ENCODE measurements at places on chromosomes 5 and 9.

- DNase-seq = no peak
Observed at GRCh38 chr5:90112033-90112692, 297.4 kb downstream of the CETN3 start.

GRCh38 chr9:73167614-73168013 lies 15.9 kb downstream of the ANXA1 start:
- no peak for DNase-seq

DNA sequence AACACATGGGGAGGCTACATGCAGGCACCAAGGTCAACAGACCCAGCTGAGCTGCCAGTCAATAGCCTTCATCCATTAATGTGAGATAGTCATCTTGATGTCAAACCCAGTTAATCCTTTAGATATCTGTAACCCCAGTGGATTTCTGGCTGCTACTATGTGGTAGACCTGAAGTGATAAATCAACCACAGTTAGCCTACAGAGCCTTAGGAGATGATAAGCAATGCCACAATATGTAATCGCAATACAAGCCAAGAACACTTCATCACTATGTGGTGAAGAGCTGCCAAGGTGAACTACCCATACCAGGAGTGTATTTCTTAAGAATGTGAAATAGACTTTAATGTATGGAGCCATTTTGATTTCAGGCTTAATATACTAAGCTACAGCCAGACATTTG lies 1175.5 kb downstream of the DTWD2 start:
- no peak for DNase-seq

GRCh38 chr9:111825468-111826145 lies 30.9 kb upstream of the SHOC1 start:
- DNase-seq = no peak

DNA sequence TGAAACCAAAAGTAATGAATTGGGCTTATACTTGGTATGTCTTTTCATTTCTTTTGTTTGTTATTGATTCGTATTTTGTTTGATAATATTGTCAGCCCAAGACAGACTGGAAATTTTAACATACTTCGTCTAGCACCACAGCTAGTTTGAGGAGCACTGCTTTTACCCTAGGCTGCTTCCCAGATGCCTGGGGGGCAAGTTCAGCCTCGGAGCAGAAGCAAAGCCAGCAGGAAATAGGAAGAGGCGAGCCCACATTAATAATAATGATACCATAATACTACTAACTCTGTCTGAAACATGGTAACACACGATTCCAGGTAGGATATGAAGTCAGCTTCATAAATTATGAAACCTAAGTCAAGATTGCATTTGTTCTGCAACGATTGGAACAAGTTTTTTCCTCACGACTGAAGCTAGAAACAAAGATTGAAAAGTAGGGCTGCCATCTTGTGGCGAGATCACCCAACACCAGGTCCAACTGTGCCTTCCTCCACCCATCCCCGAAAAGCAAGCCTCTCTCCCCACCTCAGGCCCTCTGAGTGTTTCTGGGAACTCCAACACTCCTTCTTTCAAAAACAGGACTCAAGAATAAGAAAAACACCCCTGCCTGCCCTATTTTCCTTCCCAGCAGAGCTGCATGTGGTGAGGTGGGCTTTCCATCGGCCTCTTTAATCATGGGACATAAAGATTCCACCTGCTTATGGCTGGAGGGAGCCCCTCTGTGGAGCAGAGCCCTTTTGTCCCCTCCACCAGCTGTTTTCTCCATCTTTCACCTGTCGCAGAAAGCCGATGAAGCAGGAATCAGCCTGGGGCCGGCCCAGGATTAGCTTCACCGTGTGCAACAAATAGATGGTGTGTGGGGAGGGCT lies 236.4 kb downstream of the CAAP1 start:
- peak; percentile 37 for DNase-seq

DNA sequence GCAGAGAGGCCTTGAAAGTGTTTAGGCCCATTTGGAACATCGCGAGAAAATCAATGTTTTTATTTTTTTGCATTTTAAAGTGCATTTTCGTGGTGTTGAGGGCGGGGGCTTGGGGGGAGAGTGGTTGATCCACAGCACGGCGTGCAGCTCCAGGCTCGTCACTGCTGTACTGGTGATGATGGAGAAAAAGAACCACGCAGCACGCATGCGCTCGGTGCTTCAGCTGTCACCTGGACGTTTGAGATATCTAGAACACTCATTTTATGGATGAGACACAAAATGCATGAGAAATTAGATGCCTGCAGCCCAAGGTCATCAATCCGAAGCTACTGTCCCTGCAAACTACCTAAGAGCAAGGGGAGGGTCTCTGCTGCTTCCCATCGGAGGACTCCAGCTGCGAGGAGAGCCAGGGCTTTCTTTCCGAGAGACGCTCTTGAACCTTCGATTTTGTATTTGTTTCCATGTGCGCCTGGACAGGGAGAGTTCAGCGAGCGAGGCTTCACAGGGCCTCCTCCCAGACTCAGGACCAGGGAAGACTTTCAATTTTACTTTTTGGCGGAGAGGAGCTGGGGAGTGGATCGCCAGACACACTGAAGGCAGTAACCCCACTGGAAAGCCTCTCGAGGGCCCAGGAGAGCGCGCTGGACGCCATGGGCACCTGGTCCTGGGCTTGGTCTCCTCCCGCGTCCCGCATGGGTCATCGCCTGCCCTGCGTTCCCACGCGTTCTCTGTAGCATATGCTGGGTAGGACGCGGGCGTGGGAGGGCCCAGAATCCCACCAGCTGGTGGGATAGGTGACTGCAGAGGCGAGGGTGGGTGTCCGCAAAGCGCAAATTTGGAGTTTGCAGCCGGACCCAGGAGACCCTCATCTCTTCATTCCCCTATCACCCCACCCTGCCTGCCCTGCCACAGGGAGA lies 2.5 kb downstream of the DMRT2 start:
- peak; percentile 9 for DNase-seq

DNA sequence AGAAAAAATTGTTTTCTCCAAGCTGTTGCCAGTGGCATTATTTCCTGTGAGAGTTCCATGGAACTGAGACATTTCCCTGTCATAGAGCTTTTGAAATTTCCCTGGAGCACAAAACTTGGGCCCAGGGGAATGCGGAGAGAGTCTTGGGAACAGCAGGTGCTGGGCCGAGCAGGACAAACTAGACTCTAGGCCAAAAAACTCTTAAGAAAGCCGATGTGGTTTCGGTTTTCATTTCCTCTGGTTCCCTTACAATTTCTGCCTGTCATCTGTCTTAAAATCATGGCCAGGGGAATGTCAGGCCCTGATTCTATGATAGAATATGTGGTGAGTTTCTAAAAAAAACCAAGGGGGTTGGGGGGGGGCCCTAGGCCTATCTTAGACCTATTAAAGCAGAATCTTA lies 4.6 kb downstream of the SLC35A4 start:
- peak; percentile 71 for DNase-seq

- no peak for DNase-seq
Observed at GRCh38 chr9:13186774-13187173, 92.7 kb downstream of the MPDZ start.

Measured in RPMI8226 (cell line).